ENCODE measurements at places on chromosomes 11 and 22.

DNA sequence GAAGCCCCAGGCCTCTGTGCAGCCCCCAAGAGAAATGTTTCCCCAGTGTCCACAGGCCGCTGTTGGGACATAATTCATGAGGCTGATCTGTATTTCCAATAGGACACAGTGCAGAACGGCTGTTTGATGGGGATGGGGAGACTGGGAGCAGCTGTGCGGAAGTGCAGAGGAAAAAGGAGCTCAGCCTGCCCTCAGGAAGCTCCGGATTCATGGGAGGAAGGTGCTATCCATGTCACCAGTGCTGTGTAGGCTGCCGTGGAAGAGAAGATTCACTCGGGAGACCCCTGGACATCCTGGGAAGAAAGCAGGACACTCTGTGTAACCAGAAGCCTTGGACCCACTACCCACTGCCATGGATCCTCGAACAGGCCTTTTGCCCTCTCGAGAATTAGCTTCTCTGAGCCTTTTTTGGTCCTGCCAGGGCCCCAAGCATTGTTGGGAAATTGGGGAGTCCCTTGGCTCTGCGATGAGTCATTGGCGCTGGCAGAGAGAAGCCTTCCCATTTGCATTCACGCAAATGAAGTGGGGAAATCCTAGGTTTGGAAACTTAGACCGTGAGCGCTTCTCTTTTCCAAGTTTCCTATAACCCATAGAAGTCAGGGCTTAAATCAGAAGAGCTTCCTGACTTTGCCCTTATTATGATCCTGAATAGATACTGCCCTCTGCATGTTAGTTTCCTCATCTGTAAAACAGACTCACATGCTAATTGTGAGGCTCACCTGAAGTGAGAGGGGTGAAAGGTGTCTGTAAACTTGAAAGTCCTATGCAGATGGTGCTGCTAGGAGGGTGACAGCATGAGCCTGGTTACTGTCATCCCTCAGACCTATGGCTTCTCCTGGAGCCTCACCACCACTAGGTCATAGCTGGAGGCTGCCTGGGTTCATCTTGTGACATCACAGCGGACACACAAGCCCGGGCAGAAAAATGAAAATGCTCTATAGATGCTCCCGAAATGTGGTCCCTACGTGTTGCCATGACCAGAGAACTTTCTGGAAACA lies 229.2 kb upstream of the B3GAT1 start:
- H3K4me3 ChIP-seq, result no peak overlapping the region
- no peaks in the 10 kb centered on the region for H3K4me1 ChIP-seq
- H3K27ac ChIP-seq, result no peak overlapping the region

GRCh38 chr11:127843483-127844396 lies 743.6 kb downstream of the ETS1 start:
- H3K27me3 ChIP-seq, result peaks cover 11% of the 10 kb centered on the region
- no peak overlapping the region for H3K27ac ChIP-seq
- no peak overlapping the region for H3K4me3 ChIP-seq
- no peaks in the 10 kb centered on the region for H3K36me3 ChIP-seq
- DNase-seq, result peak; percentile 70

DNA sequence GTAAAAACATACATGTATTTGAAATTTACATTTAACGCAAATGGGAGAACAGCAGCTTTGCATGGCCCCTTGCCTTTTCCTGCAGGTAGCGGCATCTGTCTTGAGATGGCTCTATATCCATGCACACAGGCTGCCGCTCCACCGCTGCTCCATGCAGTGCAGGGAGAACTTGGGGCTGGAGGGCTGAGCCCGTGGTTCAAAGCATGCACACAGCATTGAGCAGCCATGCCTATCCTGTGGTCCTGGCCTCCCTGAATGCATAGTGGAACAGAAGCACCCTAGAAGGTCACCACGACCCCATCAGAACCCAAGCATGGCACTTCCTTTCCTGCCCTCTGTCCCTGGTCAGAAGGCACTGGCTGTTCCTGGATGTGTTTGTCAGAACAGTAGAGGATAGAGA lies 35.0 kb upstream of the TP53I11 start:
- H3K4me1 ChIP-seq, result no peaks in the 10 kb centered on the region
- H3K27me3 ChIP-seq, result no peaks in the 10 kb centered on the region
- no peak for DNase-seq
- H3K4me3 ChIP-seq, result no peak overlapping the region
- no peaks in the 10 kb centered on the region for H3K36me3 ChIP-seq

DNA sequence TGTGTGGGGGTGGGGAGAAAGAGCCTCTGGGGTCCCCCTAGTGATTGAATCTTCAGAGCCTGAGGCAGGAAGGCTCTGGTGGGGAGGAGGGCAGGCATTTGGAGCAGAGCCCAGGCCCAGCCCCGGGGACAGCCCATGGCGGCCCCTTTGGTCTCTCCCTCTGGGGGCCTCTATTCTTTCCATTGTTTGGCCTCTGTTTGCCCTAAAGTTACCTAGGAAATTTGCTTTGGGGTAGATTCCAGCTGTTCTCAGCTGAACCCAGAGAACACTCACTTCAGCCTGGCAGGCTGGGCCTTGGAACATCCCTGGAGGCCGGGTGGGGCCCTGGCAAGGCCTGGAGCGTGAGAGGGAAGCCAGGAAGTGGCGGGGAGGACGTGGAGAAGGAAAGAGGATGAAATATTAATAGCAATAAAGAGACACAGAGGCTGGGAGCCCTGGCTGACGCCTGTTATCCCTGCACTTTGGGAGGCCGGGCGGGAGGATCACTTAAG lies 22.9 kb upstream of the A4GALT start:
- H3K27ac ChIP-seq, result no peak overlapping the region
- no peak for DNase-seq
- H3K27me3 ChIP-seq, result peaks cover 2% of the 10 kb centered on the region

DNA sequence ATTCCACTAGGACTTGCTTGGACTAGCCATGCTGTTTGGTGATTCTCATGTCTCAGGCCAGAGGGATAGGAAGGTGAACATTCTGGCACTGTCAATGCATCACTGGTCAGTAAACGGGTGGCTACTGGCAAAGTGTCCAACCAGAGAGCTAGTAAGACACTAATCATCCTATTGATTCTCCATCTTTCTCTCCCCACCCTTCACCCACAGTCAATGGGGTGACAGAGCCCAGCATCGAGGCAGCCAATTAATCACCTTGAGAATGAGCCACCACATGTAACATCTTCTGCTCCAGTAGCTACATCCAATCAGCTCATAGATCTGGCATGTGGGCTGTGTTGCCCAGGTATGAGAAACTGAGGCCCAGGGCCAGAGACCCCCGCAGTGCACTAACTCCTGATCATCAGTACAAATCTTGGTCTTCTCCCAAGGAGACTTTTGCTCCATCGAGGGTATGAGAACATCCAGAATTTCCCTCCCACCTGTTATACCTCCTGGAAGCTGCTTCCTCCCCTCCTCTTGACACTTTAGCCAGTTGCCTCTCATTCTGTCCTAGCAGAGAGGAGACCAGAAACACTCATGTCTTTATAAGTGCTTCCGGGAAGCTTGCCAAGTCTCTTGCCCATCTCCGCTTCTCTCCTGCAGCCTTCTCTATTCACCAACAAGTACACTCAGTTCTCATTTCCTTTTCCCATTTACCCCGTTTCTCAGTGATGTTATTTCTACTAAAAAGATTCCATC lies 17.0 kb downstream of the HTR3A start:
- peaks cover 8% of the 10 kb centered on the region for H3K4me1 ChIP-seq
- peaks cover 6% of the 10 kb centered on the region for H3K27me3 ChIP-seq
- H3K4me3 ChIP-seq, result no peak overlapping the region
- H3K36me3 ChIP-seq, result no peaks in the 10 kb centered on the region
- no peak for DNase-seq

DNA sequence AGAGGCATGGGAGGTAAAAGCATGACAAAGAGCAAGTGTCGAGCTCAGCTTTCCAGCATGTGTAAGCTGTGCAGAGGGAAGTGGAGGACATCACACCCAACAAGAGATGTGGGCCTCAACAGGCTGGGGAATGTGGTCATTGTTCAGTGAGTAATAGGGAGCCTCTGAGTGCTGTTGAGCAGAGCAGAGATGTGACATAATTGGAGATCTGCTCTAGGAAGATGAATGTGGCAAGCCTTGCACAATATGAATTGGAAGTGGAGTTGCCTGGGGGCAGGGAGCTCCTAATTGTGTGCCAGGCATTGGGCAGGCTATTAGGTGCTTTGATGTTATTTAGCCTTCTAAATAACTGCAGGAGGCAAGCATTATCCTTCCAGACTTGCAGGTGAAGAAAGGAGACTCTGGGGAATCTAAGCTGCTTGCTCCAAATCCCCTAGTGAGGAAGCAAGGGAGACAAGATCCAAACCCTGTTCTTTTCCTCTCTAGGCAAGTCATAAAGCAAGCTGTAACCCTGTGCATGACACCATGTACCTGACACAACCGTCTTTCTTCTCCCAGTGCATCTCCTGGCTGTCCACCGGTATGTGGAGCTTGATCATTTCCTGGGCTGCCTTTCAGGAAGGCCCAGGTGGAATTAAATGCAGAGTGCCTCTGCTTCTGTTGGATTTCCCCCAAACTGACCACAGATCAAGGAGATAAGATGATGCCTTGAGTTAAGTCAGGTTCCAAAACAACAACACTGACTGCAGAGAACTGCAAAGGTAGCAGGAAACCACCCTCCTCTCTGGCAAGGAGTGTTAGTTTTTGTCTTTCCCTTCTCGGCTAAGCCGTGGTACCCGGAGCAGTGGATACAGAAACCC lies 221.4 kb downstream of the TENM4 start:
- H3K4me3 ChIP-seq, result no peak overlapping the region
- H3K4me1 ChIP-seq, result no peaks in the 10 kb centered on the region
- H3K36me3 ChIP-seq, result no peaks in the 10 kb centered on the region
- DNase-seq, result no peak

GRCh38 chr22:46108564-46109473 lies 41.5 kb upstream of the PPARA start:
- no peaks in the 10 kb centered on the region for H3K4me1 ChIP-seq
- no peak overlapping the region for H3K4me3 ChIP-seq
- H3K27me3 ChIP-seq, result no peaks in the 10 kb centered on the region
- no peak overlapping the region for H3K27ac ChIP-seq
- no peaks in the 10 kb centered on the region for H3K36me3 ChIP-seq

- no peaks in the 10 kb centered on the region for H3K36me3 ChIP-seq
- no peak overlapping the region for H3K27ac ChIP-seq
- no peaks in the 10 kb centered on the region for H3K4me1 ChIP-seq
- H3K4me3 ChIP-seq, result no peak overlapping the region
Observed at GRCh38 chr11:20048246-20048645, 112.0 kb downstream of the DBX1 start.

DNA sequence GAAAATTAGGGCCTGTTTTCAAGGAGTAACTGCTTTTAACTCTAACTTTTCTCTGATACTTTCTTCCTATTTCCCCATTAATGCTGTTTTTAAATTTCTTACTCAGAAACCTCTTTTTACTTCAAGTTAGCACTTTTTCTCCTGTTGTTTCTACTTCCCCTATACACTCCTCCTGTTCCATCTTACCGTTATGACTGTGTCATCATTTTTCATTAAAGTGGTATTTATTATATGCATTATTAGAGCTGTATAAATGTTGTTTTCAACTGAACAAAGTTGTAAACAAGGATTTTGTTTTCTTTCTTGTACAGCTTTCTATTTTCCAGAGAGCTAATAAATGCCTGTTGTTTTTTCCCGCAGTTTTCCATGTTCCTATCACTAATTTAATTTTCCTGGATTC lies 84.6 kb downstream of the EXT2 start:
- no peaks in the 10 kb centered on the region for H3K4me1 ChIP-seq
- H3K27ac ChIP-seq, result no peak overlapping the region
- no peak for DNase-seq
- H3K36me3 ChIP-seq, result no peaks in the 10 kb centered on the region

DNA sequence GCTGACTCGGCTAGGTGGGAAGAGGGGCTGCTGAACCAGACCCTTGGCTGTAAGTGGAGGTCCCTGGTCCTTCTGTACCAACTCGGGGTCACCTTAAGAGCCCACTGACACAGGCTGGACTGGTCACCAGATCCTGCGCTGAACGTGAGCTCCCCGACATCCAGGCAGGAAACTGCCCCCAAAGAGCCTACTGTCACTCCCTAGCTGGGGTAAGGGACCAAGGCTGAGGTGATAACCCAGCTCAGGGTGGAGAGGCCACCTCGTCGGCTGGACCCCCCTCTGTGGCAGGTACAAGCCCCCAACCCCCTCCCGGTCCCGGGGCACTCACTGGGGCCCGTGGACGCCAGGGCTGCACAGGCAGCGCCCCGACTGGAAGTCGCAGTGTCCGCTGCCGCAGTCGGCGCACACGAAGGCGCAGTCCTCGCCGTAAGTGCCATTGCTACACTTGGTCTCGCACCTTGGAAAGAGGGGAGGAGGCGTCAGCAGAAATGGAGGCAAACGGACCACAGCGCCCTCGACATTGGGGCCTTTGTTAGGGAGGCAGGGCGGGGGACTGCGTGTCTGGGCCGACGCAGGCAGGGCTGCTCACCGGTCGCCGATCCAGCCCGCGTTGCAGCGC lies 7.4 kb downstream of the SCARF2 start:
- DNase-seq, result no peak
- H3K27ac ChIP-seq, result no peak overlapping the region
- peak overlapping the region; percentile 43 for H3K4me3 ChIP-seq

GRCh38 chr11:94737171-94737611 lies 31.0 kb upstream of the AMOTL1 start:
- peaks cover 18% of the 10 kb centered on the region for H3K27me3 ChIP-seq
- peaks cover 29% of the 10 kb centered on the region for H3K4me1 ChIP-seq
- no peak overlapping the region for H3K27ac ChIP-seq
- H3K4me3 ChIP-seq, result no peak overlapping the region

DNA sequence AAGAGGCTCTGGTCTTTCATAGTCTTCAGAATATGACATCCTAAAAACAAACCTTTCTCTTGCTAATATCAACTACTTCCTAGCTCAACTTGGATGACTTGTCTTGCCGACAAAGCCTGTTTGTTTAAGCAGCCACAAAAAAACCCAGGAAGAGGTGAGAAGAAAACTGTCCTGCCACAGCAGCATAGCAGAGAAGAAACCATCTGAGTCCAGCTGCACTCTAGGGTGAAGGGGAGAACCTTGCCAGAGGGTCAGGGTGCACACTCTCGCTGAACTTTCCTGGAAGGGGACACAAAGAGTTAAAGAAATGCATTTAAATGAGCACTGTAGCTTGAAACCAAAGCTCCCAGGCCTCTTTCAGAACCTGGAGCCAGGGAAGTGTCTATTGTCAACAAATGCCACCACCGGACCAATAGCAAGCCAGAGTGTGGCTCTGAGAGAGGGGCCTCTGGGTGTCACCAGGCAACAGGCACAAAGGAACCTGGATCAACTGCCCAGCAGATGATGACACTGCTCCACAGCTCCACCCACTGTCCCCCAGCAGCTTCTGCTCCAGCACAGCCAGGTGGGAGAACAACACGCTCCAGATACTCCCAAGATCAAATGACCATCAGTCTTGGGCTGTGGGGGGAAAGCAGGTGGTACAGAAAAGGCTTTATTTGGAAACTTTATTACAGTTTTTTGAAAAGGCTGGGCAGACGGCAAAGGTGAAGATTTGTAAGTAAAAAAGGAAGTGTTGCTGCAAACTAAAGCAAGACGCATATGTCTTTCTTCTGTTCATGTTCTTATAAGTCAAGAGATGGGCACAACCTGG lies 105.7 kb downstream of the RASSF10 start:
- H3K27ac ChIP-seq, result no peak overlapping the region
- H3K27me3 ChIP-seq, result peaks cover 27% of the 10 kb centered on the region
- DNase-seq, result no peak
- H3K4me1 ChIP-seq, result peaks cover 14% of the 10 kb centered on the region
- no peak overlapping the region for H3K4me3 ChIP-seq
